ENCODE measurements at places on chromosomes 3 and 15. TPM values are rescaled to one million over a fixed set of nuclear protein-coding genes. Genes with fewer than 3 reads are reported as not detected.

Gene ANKRD34C
- polyA plus RNA-seq = not detected

Gene POPDC2
- 0.32 TPM for polyA plus RNA-seq

Gene GRIP2
- polyA plus RNA-seq = 0.05 TPM

Gene GABRB3
- polyA plus RNA-seq = 0.36 TPM

Gene CCR9
- not detected for polyA plus RNA-seq

Gene SLC9C1
- not detected for polyA plus RNA-seq

GRCh38 chr3:146543461-146544001 is 876 bp downstream of the PLSCR1 start:
- DNase-seq = peak; percentile 16

DNA sequence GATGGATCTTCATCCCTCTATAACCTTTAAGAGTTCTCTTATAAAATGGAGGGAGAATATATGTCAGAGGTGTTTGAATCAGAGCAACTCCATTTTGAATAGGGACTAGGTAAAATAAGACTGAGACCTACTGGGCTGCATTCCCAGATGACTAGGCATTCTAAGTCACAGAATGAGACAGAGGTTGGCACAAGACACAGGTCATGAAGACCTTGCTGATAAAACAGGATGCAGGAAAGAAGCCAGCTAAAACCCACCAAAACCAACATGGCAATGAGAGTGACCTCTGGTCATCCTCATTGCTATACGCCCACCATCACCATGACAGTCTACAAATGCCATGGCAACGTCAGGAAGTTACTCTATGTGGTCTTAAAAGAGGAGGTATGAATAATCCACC is 211.0 kb downstream of the GBE1 start:
- DNase-seq = peak; percentile 20

DNA sequence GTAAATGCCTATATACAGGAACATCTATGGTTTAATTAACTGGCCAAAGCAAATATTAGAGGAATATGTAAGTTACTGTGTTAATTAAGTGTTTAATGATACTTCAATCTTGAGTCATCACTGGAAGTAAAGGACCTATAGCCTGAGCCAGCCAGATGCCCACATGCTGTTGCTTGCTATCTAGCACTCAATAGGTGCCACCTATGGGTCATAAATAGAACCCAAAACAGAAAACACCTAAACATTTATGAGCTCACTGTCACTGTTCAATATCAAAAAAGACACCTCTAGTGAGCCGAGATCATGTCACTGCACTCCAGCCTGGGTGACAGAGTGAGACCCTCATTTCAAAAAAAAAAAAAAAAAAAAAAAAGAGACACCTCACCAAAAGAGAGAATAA is 48.4 kb upstream of the IP6K2 start:
- DNase-seq = no peak

DNA sequence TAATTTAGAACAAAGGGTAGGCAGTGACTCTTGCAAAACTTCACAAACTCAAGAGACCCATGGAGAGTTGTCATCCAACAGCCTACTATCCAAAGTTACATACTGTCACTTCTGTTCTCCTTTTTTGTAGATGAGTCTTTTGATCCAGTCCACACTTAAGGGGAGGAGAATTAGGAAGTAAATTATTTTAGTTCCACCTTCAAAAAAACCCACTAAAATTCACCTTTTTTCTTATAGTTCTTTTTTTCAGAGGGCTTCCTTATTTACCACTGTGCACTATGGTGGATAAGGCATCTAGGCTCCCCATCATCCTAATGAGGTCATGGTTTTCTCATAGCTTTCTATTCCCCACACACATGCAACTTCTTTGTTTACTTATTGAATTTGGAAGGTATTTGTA is 8.6 kb upstream of the TCAIM start:
- no peak for DNase-seq

- peak; percentile 28 for DNase-seq
Measured at GRCh38 chr3:150129166-150129565, 158.5 kb upstream of the PFN2 start.

GRCh38 chr15:76360416-76360815 is 23.8 kb downstream of the ISL2 start:
- no peak for DNase-seq

DNA sequence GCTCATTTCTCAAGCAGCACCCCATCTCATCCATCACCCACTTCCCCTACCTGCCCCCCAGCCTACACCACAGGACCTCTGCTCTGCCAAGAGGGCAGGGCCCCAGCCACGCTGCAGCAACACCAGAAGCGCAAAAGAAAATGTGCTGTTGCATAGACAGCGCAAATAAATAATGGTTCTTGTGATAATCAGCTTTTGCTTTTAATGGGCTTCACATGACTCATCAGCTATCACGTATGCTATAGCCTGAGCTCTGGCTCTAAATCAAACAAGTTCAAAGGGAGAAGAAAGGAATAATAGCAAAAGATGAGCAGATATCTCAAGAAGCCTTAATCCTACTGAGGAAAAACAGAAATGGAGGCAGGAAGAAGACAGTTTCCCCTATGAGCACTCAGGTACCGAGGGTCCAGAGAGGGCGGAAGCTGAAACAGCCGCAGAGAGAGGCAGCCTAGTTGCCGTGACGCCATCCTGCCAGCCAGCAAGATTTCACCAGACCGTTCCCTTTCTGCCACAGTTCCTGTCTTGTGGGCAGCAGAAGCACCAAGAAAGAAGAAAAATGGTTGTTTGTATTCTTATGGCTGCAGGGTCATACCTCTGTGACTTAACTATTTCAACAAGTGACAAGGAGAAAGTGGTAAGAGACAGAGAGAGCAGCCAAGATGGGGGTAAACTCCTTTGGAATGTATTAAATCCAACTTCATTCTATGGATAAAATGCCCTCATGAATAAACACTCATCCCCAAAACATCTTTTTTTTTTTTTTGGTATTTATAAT is 22.0 kb downstream of the RAB27A start:
- DNase-seq = peak; percentile 74

DNA sequence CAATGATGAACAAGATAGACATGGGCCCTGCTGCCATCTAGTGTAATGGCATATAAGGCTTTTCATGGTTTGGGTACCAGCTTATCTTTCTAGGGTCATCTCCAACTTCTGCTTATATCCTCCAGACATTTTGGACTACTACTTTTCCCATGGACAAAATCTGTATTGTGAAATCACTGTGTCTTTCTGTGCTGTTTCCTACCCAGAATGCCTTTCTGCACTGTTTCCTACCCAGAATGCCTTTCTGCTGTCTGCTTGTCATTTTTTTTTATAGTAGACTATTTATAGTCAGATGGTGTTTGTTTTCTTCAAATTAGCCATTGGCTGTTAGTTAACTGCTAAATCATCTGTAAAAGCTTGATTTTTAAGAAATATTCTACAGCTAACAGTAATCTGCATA is 20.1 kb downstream of the VPS8 start:
- DNase-seq = no peak

DNA sequence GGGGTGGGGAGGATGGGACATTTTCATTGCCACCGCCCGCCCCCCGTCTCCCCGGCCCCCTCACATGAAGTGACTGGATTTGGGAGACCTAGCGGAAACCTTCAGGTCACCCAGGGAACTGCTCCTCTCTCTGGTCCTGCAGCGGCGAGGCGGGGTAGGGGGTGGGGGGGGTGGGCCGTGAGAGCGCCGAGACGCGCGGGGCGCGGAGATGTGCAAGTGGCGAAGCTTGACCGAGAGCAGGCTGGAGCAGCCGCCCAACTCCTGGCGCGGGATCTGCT is 712 bp upstream of the MME start:
- peak; percentile 57 for DNase-seq

- no peak for DNase-seq
Measured at GRCh38 chr15:70063261-70063925, 34.3 kb downstream of the TLE3 start.

DNA sequence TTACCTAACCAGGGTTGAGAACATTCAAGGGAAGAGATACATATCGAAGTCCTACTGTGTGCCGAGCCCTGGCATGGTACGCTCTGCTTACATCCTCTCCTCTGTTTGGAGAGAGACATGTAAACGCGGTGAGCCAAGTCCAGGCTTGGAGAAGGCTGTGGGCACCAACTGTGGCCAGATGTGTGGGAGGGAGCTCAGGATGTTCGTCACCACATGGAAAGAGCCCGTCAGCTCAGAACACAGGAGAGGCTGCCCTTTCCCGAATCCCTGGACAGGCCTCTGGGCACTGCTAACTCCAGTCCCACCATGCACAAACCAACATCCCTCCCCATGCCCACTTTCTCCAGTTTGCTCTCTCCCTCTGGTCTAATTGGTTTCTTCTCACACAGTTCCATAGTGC is 43.0 kb downstream of the MESD start:
- DNase-seq = no peak
